ENCODE measurements at places on chromosomes 11 and 22.

DNA sequence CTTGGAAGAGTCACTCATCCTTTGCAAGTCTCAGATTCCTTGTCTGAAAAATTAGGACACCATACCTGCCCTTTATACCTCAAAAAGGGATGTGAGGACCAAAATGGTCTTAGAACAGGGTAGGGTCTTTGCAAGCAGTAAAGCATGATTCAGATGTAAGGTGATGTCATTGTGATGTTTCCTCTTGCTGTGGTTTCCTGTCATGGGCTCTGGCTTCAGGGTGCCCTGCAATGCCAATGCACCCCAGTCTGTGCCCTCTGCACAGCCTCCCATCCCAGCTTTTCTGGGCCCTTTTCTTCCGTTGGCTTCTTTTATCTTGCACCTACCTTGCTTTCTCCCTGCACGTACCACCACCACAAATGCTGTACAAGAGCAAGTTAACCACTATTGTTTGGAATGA lies 87.8 kb upstream of the NNMT start:
- no peaks in the 10 kb centered on the region for H3K36me3 ChIP-seq
- H3K4me3 ChIP-seq = no peak overlapping the region
- peaks cover 7% of the 10 kb centered on the region for H3K4me1 ChIP-seq
- H3K27ac ChIP-seq = no peak overlapping the region
- no peak for DNase-seq
- H3K27me3 ChIP-seq = no peaks in the 10 kb centered on the region

GRCh38 chr11:118703563-118704106 lies 24.2 kb upstream of the TREH start:
- H3K27me3 ChIP-seq = no peaks in the 10 kb centered on the region
- peak; percentile 34 for DNase-seq
- H3K4me1 ChIP-seq = peaks cover 8% of the 10 kb centered on the region
- H3K27ac ChIP-seq = no peak overlapping the region
- no peak overlapping the region for H3K4me3 ChIP-seq
- H3K36me3 ChIP-seq = no peaks in the 10 kb centered on the region

- H3K27me3 ChIP-seq = peaks cover 11% of the 10 kb centered on the region
- no peak overlapping the region for H3K27ac ChIP-seq
- H3K4me3 ChIP-seq = no peak overlapping the region
- no peaks in the 10 kb centered on the region for H3K36me3 ChIP-seq
Observed at GRCh38 chr22:30217698-30218560, 28.6 kb downstream of the LIF start.

DNA sequence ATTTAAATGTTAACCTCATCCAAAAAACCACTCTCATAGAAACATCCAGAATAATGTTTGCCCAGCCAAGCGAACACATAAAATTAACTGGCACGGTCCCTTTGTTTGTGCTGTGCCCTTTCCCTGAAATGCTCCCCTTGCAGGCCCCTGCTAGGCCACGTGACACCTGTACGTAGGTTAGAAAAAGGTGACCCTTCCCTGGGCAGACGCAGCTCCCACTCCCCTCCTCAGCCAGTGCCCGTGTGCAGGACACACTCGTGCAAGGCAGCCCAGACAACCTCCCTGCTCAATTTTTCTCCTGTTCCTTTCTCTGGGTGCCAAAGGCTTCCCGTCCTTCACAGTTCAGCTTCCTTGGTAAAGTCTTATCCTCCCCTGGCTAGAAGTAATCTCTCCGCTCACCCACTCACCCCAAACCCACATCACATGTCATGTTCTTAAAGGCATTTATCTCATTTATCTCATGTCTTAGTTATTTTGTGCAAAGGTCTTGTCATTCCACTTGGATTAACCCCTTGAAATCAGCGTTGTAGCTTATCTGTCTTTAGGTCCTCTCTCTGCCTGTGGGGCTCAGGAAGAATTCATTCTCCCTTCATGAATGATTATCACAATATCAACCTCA lies 20.7 kb downstream of the FAM83F start:
- DNase-seq = no peak
- peak overlapping the region; percentile 73 for H3K27ac ChIP-seq
- no peak overlapping the region for H3K4me3 ChIP-seq
- H3K4me1 ChIP-seq = peaks cover 38% of the 10 kb centered on the region

DNA sequence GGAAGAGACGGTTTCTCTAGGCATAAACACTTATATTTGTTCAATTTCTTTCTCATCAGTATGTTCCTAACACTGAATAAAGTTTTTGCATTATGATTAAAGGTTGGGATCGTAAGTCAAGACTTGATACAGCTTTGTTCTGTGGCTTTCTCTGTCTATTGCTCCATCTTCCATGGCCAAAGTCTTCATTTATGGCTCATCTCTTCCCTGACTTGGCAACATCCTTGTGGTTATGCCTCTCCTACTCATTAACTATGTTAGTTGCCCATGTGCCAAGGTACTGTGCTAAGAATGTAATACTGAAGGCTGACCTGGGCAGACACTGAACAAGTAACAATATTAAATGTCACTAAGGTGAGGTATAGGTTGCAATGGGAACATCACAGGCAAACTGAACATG lies 1.6 kb upstream of the ACCSL start:
- no peaks in the 10 kb centered on the region for H3K27me3 ChIP-seq
- no peaks in the 10 kb centered on the region for H3K4me1 ChIP-seq
- H3K36me3 ChIP-seq = no peaks in the 10 kb centered on the region
- H3K27ac ChIP-seq = no peak overlapping the region

- peaks cover 19% of the 10 kb centered on the region for H3K36me3 ChIP-seq
- H3K27ac ChIP-seq = no peak overlapping the region
- peak; percentile 61 for DNase-seq
- peaks cover 15% of the 10 kb centered on the region for H3K4me1 ChIP-seq
- H3K27me3 ChIP-seq = no peaks in the 10 kb centered on the region
Observed at GRCh38 chr22:46672731-46673130, 52.5 kb downstream of the GRAMD4 start.

GRCh38 chr11:65430406-65431217 lies 8.0 kb downstream of the NEAT1 start:
- peaks cover 93% of the 10 kb centered on the region for H3K4me1 ChIP-seq
- no peaks in the 10 kb centered on the region for H3K27me3 ChIP-seq
- peak overlapping the region; percentile 100 for H3K27ac ChIP-seq
- no peaks in the 10 kb centered on the region for H3K36me3 ChIP-seq
- peak; percentile 26 for DNase-seq

- H3K27ac ChIP-seq = no peak overlapping the region
- no peaks in the 10 kb centered on the region for H3K36me3 ChIP-seq
- no peaks in the 10 kb centered on the region for H3K4me1 ChIP-seq
- H3K4me3 ChIP-seq = no peak overlapping the region
- H3K27me3 ChIP-seq = no peaks in the 10 kb centered on the region
Observed at GRCh38 chr11:60363542-60364470, 14.5 kb upstream of the MS4A7 start.

DNA sequence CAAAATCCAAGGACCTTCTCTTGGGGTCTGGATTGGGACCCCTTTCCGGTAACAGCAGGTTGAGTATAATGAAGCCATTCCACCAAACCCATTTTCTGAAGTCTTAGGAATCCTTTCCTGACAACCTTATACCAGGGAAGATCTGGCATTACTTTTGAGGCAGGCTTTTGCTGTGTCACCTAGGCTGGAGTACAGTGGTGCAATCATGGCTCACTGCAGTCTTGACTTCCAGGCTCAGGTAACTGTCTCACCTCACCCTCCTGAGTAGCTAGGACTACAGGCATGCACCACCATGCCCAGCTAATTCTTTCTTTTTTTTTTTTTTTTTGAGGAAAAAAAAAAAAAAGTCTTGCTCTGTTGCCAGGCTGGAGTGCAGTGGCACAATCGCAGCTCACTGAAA lies 55.8 kb upstream of the TREH start:
- H3K4me3 ChIP-seq = no peak overlapping the region
- H3K27ac ChIP-seq = no peak overlapping the region
- no peaks in the 10 kb centered on the region for H3K27me3 ChIP-seq
- no peaks in the 10 kb centered on the region for H3K4me1 ChIP-seq

DNA sequence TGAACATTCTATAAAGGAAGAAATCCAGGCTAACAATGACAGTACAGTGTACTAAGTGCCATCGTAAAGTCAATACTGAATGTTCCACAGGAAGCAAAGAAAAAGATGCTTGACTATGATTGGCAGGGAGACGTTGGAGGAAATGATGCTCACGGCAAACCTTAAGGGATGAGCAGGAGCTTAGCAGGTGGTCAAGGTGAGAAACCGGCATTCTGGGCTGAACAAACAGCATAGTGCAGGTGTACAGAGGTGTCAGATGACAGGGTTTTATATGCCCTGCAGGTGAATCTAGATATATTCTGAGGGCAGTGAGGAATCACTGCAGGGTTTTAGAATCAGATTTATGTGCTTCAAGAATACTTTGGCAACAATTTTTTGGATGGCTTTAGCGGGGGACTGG lies 85.3 kb upstream of the HEPHL1 start:
- DNase-seq = no peak
- H3K4me1 ChIP-seq = no peaks in the 10 kb centered on the region
- no peaks in the 10 kb centered on the region for H3K27me3 ChIP-seq
- H3K27ac ChIP-seq = no peak overlapping the region

- no peaks in the 10 kb centered on the region for H3K4me1 ChIP-seq
- no peak overlapping the region for H3K4me3 ChIP-seq
- no peaks in the 10 kb centered on the region for H3K27me3 ChIP-seq
- DNase-seq = no peak
Observed at GRCh38 chr11:22699388-22699787, 33.0 kb downstream of the GAS2 start.

- H3K4me3 ChIP-seq = no peak overlapping the region
- DNase-seq = no peak
- H3K27me3 ChIP-seq = no peaks in the 10 kb centered on the region
- peaks cover 34% of the 10 kb centered on the region for H3K36me3 ChIP-seq
- no peaks in the 10 kb centered on the region for H3K4me1 ChIP-seq
Observed at GRCh38 chr11:65207918-65208784, 26.4 kb downstream of the CAPN1 start.

DNA sequence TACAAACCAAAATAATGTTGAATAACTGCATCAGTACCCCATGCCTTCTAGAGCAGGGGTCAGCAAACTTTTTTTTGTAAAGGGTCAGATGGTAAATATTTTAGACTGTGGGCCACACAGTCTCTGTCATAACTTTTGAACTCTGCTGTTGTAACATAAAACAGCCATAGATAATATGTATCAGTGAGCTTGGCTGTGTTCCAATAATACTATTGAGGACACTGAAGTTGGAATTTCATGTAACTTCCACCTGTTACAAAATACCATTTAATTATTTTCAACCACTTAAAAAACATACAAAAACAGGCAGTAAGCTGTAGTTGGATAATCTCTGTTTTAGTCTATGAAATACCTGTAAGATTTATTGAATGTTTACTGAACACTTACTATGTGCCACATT lies 55.2 kb downstream of the PICALM start:
- H3K27ac ChIP-seq = no peak overlapping the region
- no peaks in the 10 kb centered on the region for H3K27me3 ChIP-seq
- no peaks in the 10 kb centered on the region for H3K4me1 ChIP-seq
- DNase-seq = no peak

- H3K4me1 ChIP-seq = no peaks in the 10 kb centered on the region
- no peaks in the 10 kb centered on the region for H3K36me3 ChIP-seq
- no peak for DNase-seq
- no peaks in the 10 kb centered on the region for H3K27me3 ChIP-seq
- no peak overlapping the region for H3K27ac ChIP-seq
Observed at GRCh38 chr11:75510723-75511019, 15.1 kb downstream of the GDPD5 start.

GRCh38 chr11:47987781-47988180 lies 7.4 kb downstream of the PTPRJ start:
- H3K27me3 ChIP-seq = no peaks in the 10 kb centered on the region
- H3K4me1 ChIP-seq = peaks cover 91% of the 10 kb centered on the region
- peak; percentile 63 for DNase-seq
- H3K4me3 ChIP-seq = no peak overlapping the region
- peak overlapping the region; percentile 76 for H3K27ac ChIP-seq

DNA sequence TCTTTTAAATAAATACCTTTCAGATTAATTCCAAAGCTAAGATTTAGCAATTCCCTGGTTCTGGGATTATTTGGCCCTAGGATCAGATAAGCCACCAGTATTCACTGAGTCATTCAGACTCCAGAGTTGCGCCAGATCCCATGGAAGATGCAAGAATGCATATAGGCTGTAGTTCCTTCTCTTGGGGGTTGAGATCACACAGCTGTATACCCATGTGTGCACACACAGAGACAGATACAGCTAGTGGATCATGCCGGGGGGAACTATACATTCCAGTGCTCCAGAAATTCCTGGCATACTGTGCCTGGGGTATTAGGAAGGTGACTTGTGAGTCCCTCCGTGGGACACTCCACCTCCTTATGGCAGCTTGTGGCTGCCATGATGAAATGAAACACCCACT lies 75.4 kb downstream of the ZBTB16 start:
- H3K4me1 ChIP-seq = peaks cover 38% of the 10 kb centered on the region
- no peak overlapping the region for H3K4me3 ChIP-seq
- no peaks in the 10 kb centered on the region for H3K36me3 ChIP-seq
- DNase-seq = peak; percentile 18
- H3K27me3 ChIP-seq = no peaks in the 10 kb centered on the region
- H3K27ac ChIP-seq = peak overlapping the region; percentile 76

GRCh38 chr22:39244496-39245129 lies at the start of gene PDGFB:
PDGFB (minus strand) TSS chr22:39244982; CDS start chr22:39243963, 1,019 bp downstream.
- H3K4me3 ChIP-seq = peak within 1 kb of the TSS; percentile 38
- peak; percentile 41 for DNase-seq
- H3K4me1 ChIP-seq = peaks cover 54% of the 10 kb centered on the region
- peaks cover 81% of the 10 kb centered on the region for H3K27me3 ChIP-seq
- peak within 1 kb of the TSS; percentile 75 for H3K27ac ChIP-seq

GRCh38 chr22:50417411-50418210 lies 57.2 kb downstream of the SBF1 start:
- DNase-seq = no peak
- no peak overlapping the region for H3K4me3 ChIP-seq
- H3K4me1 ChIP-seq = no peaks in the 10 kb centered on the region
- H3K27me3 ChIP-seq = no peaks in the 10 kb centered on the region
- H3K27ac ChIP-seq = no peak overlapping the region

DNA sequence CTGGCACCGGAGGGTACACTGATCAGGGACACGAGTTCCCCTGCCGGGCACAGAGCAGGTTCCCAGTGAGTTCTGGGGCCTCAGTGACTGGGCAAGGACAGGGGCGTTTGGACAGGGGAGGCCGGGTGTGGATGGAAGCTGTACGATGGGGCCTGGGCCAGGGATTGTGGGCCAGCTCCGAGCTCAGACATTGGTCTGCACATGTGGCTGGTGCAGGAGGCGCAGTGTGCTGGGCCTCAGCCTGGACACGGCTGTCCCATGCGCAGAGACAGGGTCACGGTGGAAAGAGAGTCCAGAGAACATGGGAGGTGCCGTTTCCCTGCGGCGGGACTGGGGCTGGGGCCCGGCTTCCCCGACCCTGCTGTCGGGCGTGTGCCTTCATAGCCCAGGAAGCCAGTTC lies 60.7 kb downstream of the CDKN1C start:
- H3K27me3 ChIP-seq = no peaks in the 10 kb centered on the region
- DNase-seq = no peak
- peaks cover 15% of the 10 kb centered on the region for H3K4me1 ChIP-seq
- no peak overlapping the region for H3K4me3 ChIP-seq

GRCh38 chr22:44934454-44934735 lies 75.4 kb downstream of the PHF21B start:
- H3K27ac ChIP-seq = no peak overlapping the region
- no peaks in the 10 kb centered on the region for H3K4me1 ChIP-seq
- H3K36me3 ChIP-seq = no peaks in the 10 kb centered on the region

GRCh38 chr11:116300232-116300631 lies 472.6 kb downstream of the BUD13 start:
- H3K4me3 ChIP-seq = no peak overlapping the region
- no peaks in the 10 kb centered on the region for H3K27me3 ChIP-seq
- no peak for DNase-seq

- no peak for DNase-seq
- H3K27ac ChIP-seq = no peak overlapping the region
- no peaks in the 10 kb centered on the region for H3K27me3 ChIP-seq
- H3K36me3 ChIP-seq = no peaks in the 10 kb centered on the region
- H3K4me1 ChIP-seq = no peaks in the 10 kb centered on the region
Observed at GRCh38 chr11:71527576-71528210, 626 bp downstream of the KRTAP5-7 start.

Data from transverse colon (tissue), 4 donors.